ENCODE measurements at places on chromosomes 6 and 20.

GRCh38 chr20:17863577-17864292 is 104.9 kb downstream of the SNX5 start:
- DNase-seq, result peak; percentile 83

GRCh38 chr6:35208419-35208818 is 5.3 kb upstream of the SCUBE3 start:
- no peak for DNase-seq

GRCh38 chr6:34189806-34190503 is 44.1 kb upstream of the GRM4 start:
- no peak for DNase-seq

DNA sequence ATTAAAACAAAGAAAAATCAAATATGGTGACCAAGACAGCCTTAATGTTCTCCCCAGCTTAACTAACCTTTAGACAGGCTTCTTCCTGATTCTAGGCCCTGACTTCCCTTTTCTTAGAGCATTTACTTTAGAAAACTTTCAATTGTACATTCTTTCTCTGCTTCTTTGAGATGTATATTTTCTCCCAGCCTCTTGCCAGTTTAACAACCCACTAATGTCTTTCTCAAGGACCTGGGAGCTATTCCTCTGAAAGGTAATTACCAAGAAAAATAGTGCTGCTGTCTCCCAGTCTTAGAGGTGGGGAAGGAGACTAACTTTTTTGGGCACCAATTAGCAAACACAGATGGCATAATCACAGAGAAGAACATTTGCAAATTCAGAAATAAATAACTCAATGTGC is 62.8 kb upstream of the KCNQ5 start:
- no peak for DNase-seq

DNA sequence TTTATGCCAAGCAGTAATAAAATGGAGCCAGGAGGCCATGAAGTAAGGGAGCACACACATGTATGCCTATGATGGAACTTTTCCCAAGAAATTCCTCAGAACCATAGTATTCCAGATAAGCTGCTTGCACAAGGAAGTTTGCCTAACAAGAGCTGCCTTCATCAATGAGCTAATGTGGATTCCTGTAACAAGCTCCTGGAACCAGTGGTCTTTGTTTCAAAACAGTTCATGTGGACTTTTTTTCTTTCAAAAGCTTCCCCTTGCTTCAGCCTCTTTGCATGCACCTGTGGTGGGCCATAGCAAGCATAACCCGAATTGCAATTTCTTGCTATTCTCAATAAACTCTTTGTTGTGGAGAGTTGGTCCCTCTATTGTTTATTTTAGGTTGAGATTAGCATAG is 359.6 kb downstream of the UTRN start:
- DNase-seq, result no peak

GRCh38 chr20:62571669-62572344 is 70.5 kb upstream of the SLCO4A1 start:
- no peak for DNase-seq

DNA sequence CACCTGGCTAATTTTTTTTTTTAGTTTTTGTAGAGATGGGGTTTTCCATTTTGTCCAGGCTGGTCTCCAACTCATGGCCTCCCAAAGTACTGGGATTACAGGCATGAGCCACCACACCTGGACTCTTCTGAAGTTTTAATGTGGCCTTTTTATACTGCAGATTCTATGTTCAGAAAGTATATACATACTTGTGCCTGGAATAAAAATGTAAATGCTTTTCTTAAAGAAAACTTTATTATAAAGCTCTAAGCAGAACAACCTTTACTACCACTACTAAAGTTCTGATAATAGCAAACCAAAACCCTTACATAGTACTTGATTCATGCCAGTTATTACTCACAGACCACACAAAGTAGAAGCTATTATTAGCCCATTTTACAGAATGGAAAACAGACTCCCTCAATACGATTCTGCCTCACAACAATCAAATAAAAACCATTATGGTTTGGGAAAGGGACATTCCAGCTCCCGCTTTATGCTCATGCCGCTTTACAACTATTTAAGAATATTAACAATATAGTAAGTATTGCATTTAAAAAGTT is 5.3 kb downstream of the PHIP start:
- DNase-seq, result no peak

- DNase-seq, result no peak
Measured at GRCh38 chr20:35283441-35284266, 918 bp downstream of the EIF6 start.

GRCh38 chr6:53042112-53042511 is 23.1 kb upstream of the FBXO9 start:
- DNase-seq, result no peak

DNA sequence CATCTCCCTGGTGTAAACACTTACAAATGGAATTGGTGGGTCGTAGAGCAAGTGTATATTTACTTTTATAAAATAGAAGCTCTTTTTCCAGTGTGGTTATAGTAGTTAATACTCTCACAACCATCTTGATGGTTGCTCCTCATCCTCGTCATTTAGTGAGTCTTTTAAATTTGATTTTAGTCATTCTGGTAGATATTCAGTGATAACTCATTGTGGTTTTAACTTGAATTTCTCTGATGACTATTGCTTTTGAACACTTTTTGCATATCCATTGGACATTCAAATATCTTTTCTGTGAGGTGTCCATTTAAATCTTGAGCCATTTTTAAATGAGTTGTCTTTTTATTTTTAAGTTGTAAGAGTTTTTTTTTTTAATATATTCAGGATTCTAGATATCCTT is 189.2 kb upstream of the PHACTR1 start:
- DNase-seq, result no peak

DNA sequence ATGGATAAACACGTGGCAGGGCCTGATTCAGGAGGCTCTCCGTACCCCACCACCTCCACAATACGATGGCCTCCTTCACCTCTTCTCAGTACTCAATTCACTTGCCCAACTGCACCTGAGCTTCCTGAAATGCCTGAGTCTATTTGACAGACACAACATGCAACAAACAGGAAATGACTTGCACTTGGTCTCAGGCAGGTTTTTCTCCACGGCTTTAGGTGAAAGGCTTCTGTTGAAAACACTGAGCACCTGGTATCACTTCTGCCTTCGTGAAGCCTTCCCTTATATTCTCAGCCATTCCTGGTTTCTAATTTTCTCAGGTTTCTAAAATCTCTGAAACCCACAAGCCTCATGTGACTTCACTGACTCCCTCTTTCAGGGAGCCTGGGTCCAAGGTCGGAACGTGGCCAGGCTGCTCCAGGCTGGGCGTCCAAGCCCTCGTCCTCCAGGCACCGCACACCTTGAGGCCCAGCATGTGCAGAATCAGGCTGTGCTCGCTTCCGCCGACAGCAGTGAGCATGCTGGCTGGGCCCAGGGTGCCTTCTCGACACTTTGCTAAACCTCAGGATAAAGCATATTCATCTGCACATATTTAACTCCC is 34.7 kb downstream of the TAF4 start:
- no peak for DNase-seq

DNA sequence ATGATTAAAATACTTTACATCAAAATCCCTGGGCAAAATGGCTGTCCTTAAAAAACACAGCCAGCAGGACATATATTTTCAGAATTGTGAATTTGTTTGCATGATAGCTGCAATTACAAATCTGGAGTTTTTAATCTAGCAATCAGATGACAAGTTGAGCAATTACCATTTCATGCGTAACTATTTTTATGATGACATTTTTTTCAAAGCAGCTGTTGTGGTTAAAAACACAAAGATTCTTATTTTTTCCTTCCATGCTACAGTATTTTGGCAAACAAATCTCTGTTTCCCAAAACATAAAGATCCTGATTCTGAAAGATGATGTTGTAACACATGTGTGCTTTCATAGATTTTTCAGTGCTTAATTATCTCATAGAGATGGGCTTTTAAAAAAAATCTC is 90.2 kb downstream of the PHACTR1 start:
- DNase-seq, result no peak

DNA sequence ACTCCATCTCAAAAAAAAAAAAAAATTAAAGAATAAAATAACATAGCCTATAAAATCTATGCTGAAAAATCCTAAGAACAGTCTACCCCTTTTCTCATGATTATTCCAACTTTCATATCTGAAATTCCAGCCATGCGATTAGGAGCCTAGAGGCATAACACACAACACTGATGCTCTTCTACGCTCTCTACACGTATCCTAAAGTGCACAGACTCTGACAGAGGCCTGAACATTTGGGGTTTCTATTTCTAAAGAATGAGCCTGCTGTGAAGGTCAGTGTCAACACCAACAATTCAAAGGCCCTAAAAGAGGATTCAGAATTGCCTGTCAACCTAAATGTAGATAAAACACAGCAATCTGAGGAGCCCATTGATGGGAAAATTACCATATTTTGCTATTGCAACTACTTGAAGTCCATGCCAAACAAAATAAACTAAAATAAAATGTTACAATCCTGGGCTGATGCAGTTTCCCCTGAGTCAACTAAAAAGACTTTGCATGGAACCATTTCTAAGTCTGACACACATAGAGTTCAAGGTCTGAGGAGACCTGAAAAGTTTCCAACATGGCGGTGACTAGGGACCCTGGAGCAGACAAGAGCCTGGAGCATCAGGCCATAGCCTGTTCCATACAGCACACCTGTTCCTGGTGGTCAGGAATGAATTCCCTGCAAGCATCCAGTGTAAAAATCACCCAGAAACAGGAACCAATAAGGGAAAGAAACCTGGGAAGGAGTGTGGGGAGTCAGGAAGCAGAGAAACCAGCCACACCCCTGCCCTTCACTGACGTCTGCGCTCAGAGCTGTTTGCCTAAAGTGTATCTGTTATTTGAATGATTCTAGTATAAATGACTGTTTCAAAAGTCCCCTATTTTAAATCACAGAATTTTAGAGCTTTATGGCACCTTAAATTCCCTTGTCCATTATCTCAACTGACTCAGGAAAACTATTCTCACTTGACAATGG is 11.8 kb downstream of the NINL start:
- no peak for DNase-seq

- no peak for DNase-seq
Measured at GRCh38 chr20:63290677-63291472, 2.1 kb upstream of the COL20A1 start.

DNA sequence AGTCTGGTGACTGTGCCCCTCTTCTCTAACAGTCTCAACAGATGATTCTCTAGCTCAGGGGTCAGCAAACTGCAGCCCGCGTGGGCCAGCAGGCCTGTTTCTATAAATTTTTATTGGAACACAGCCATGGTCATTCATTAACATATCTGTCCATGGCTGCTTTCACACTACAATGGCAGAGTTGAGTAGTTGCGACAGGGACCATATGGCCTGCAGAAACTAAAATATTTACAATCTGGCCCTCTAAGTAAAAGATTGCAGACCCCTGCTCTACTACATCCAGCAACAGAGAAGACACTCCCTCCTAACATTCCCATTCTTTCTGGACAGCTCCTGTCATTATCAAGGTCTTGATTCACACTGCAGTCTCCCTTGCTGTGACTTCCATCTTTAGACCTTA is 45.2 kb downstream of the PLAGL2 start:
- DNase-seq, result no peak

DNA sequence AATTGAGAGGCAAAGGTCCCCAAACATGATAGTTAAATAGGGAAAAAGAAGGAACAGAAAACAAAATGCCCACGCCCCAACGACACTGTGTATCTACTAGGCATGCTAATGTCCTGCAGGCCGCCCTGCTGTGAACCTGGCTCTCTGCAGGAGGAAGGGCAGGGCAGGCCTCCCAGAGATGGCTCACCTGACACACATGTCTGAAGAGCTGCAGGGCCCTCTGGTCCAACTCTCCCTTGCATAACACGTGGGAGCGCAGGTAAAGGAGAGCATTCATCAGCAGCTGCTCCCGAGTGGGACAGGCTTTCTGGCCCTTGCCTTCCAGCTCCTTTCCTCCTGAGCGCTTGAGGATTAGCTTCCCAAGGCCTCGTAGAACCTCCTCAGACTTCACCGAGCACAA is 53.7 kb upstream of the LYRM2 start:
- no peak for DNase-seq

DNA sequence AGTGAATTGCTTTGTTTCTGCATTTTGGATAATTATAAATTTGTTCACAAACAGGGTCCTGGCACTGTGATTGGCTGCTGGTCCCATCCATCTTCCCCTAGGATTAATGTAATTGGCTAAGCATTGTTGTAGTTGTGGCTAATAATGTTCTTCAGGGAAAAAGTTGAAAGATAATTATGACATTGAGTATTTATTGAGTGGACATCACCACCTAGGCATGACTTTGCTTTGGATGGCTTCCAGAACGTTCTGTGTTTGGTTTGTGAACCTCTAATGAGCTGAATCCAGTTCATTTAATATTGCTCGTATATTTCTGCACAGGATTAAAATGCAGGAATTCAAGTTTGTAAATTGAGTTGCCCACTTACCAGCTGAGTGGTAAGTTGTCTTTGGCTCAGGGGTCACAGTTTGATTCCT is 55.1 kb downstream of the ARID1B start:
- no peak for DNase-seq

GRCh38 chr20:43938932-43939761 is 24.5 kb downstream of the TOX2 start:
- no peak for DNase-seq

GRCh38 chr6:33017694-33018353 is 8.4 kb upstream of the HLA-DOA start:
- DNase-seq, result no peak

DNA sequence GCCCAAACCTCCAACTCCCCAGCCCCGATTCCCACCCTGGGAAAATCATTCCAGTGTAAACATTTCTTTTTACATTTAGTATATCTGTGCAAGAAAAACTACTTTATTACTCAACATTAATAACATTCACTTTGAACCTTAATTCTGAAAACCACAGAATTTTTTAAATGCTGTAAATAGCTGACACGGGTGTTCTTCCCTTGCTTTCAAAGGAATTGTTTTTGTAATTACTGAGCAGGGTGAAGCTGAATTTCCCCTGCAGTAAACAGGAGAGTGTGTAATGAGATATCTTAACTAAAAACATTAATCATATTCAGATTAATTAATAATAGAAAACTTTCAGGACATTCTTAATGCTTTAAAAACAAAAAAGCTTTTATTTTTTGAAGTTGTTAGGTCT is 99.3 kb upstream of the CITED2 start:
- no peak for DNase-seq

- DNase-seq, result no peak
Measured at GRCh38 chr6:75149240-75149639, 56.6 kb downstream of the COL12A1 start.

- peak; percentile 57 for DNase-seq
Measured at GRCh38 chr6:15365273-15365687, 119.4 kb downstream of the JARID2 start.

- no peak for DNase-seq
Measured at GRCh38 chr6:16674801-16675392, 86.4 kb downstream of the ATXN1 start.

GRCh38 chr20:57509665-57510237 is 15.2 kb downstream of the CTCFL start:
- no peak for DNase-seq

- no peak for DNase-seq
Measured at GRCh38 chr20:33124261-33124660, 43.7 kb upstream of the BPIFA2 start.

DNA sequence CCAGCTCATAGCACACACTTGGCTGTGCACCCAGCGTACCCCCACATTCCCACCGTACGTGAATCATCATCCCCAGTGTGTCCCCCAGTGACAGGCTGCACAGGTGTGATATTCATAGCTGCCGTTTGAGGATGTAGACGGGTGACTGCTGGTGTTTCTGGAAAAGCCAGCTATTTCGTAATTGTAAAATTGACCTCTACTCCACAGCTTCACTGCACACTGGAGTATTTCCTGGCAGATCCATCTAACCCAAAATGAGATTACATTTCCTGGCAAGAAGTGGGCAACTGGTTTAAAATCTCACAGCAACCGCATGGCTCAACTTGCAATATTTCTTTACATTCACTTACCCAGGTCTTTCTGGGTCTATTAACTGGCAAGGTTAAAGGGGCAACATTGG is 30.3 kb downstream of the CD83 start:
- DNase-seq, result no peak
